ENCODE measurements at places on chromosomes 3 and 15.
A peak's percentile ranks its signal among the peaks of the same experiment; 100 is the strongest.

GRCh38 chr3:61839256-61839655 is 277.9 kb downstream of the PTPRG start:
- no peak for DNase-seq

GRCh38 chr3:106215047-106215446 is 346.2 kb upstream of the CBLB start:
- no peak for DNase-seq

DNA sequence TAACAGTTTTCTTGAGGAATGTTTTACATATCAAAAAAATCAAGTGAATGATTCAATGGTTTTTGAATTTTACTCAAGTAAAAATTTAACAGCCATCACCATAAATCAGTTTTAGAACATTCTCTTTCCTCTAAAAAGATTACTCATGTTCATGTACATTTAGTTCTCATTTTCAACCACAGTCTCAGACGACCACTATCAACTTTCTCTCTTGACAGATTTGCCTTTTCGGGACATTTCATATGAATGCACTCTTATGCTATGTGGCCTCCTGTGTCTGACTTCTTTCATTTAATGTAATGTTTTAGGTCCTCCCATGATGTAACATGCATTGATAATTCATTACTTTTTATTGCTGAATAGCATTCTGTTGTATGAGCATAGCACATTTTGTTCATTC is 309.3 kb upstream of the PLSCR5 start:
- DNase-seq: no peak

DNA sequence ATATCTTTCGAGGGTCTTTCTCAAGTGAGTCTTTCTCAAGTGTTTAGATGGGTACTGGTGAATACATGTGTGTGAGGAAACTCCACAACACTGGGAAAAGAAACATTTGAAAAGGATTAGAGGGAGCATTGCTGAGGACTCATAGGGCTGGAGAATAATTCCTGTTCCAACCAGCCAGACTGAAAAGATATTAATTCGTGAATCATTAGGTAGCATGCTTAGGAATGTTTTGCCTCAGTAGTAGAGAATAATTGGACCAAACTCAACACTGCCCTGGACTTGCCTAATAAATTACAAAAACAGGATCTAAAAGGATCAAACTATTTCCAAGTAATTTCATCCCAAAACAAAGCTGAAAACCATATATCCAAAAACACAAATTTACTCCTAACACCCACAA is 17.3 kb downstream of the PP2D1 start:
- DNase-seq: no peak

- no peak for DNase-seq
Measured at GRCh38 chr3:10763248-10763620, 52.8 kb upstream of the SLC6A11 start.

DNA sequence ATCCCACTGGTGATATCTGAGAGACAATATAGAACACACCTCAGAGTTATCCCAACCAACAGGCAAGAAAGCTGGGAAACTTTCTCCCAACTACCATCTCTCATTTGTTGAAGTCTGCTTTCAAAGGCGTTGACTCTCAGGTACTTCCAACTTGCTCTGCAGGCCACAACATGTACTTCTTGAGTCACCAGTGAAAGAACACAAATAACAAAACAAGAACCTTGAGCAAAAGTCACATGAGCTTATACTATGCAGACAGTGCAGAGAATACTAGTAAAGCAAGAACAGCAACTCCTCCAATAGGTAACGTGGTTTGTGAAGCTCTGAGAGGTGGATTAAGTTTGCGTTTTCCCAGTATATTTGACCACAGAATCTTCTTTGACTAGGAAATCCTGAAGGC is 20.6 kb downstream of the SNTN start:
- DNase-seq: no peak

- no peak for DNase-seq
Measured at GRCh38 chr3:108487439-108487838, 23.0 kb downstream of the MYH15 start.

DNA sequence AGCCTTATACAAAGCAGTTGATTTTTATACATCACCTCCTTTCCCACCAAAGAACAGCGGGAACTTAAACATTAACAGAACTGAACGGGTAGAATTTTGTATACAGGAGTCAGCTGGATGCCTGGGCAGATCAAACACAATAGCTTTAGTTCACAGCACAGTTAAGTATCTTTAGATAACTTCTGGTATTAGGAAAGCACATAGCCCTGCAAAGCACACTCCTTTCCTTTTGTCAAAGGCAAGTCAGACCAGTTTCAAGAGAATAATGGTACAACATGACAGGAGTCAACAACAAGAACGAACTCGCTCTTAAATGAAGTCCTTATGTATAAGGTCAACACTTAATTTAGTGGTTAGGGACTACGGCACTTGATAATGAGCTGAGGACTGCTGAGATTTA is 26.3 kb downstream of the ABCC5 start:
- no peak for DNase-seq

DNA sequence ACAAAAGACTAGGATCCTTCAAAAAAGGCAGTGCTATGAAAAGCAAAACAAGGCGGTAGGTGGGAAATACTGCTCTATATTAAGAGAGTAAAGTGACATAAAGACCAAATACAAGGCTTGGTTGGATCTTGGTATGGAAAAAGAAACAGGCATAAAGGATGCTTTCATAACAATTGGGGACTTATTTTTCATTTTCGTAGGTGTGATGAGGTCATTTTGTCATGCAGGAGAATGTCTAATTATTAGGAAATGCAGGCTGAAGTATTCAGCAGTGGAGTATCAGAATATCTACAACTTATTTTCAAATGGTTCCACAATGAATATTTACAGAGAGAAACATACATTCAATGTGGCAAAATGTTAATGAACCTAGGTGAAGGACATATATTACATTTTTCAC is 9.0 kb downstream of the XPC start:
- no peak for DNase-seq

DNA sequence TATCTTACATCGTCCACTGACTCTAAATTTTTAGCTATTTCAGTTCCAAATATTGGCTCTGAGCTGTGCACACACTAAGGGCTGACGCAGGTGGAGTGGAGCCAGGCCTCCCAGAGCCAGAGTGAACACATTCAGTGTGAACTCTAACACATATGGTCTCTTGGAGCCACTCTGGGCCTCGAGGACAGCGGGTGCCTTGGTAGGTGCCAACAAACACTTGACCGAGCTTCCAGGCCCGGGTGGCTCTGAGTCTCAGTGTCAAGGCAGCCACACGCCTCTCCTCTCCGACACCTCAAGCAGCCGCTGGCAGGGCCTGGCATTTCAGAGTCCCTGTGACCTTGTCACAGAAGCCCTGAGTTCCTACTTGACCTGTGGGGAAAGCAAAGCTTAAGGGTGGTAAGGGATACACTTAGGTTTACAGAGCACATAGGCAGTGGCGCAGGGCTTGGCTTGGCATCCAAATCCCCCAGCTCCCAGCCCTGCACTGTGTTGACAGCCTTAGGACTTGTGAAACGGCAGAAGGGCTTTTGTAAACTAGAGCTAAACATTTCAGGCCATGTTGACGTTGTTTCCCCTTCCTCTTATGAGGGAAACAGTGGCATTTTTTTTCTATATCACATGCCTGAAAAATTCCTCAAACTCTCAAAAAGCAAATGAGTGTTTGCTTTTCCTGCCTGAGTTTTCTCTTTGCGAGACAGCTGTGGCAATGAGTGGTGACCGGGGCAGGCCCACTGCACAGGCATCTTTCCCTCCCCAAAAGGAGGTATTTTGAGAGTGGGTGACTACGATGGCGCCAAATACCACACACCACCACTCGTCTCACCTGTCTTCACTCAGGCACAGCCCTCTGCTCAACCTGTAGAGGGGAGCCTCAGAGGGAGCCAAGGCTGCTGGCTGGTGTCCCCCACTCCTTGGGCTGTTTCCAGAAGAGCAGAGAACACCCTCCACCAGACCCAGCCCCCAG is 60.8 kb downstream of the DAPK2 start:
- DNase-seq: peak; percentile 6

- DNase-seq: no peak
Measured at GRCh38 chr3:194749631-194750490, 64.2 kb downstream of the FAM43A start.

DNA sequence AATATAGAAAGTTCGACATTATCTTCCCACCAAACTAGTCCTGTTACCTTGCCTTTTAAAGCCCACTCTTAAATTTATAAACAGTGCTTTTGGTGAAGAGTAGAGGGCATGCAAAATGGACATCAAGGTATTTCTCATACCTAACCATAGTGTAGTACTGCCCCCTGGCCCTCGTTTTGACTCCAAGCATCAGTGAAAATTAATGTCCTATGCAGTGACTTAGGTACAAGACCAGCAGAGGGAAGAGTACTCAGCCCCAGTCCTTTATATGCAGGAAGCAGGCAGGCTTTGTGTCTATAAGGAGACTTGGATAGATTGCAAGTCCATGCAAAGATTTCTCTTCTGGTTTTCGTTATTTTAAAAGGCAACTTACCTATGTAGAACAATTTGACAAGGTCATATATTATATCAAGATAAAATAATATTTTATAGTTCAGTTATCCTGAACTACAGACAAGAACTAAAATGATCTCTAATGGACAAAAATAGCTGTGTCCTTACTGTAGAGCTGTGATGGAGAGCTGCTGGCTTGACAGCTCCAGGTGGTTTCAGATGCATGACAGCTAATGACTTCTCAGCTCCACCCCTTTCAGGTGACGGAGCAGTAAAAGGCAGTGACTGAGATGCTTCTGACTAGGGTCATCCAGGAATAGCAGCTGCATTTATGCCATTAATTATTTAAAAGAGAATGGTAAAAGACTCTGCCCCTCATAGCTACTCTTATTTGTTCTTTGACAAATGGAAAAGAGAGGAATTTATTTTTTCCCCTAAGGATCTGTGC is 646.1 kb downstream of the SQOR start:
- no peak for DNase-seq

DNA sequence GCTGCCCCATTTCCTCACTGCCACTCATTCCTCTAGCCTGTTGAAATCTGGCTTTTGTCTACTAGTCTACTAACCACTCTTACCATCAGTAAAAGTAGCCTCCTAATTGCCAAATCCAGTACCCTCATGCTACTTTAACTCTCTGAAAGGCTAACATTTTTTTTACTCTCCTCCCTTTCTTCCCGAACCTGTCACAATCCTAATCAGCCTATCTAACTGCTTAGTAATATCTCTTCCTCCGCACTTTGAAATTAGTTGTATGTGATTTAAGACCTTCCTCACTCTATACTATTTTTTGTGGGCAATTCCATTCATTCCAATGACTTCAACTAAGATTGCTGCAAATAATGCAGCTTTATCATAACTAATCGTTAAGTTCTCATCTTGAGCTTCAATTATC is 3.7 kb downstream of the SENP7 start:
- DNase-seq: no peak

GRCh38 chr3:2790266-2790815 is 319.8 kb downstream of the IL5RA start:
- no peak for DNase-seq

DNA sequence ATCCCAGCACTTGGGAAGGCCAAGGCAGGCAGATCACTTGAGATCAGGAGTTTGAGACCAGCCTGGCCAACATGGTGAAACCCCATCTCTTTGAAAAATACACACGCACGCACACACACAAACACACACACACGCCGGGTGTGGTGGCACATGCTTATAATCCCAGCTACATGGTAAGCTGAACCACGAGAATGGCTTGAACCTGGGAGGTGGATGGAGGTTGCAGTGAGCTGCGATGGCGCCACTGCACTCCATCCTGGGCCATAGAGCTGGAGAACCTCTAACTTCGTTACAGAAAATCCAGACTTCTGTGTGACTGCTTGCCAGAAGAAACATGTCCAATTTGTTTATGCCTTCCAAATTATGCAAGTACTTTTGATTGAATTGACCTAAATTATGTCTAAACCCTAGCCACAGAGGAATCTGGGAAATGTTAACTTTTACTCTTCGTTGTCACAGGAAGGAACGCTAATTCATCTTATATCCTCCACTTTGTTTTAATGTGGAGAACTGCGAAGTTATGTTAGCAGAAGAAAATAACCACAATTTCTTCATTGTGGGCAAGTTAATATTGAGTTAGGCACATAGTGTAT is 21.7 kb downstream of the TRIM59 start:
- DNase-seq: no peak

- no peak for DNase-seq
Measured at GRCh38 chr3:197577366-197578074, 21.8 kb upstream of the BDH1 start.

DNA sequence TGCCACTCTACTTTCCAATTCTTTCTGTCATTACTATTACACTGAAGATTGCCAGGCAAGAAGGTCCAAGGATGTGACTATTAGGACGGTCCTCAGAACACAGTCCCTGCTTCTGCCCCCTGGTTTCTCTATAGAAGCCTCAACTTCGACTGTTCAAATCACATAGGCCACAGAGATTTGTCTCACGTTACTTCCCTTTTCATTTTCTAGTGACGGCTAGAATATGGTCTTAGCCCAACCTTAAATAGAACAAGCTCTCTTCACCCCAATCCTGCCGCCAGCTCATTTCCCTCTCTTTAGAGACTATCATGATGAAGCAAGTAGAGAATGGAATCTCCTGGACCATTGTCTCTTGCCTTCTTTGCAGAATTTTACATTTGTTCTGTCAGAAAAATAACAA is 84.9 kb downstream of the TIGIT start:
- DNase-seq: no peak

DNA sequence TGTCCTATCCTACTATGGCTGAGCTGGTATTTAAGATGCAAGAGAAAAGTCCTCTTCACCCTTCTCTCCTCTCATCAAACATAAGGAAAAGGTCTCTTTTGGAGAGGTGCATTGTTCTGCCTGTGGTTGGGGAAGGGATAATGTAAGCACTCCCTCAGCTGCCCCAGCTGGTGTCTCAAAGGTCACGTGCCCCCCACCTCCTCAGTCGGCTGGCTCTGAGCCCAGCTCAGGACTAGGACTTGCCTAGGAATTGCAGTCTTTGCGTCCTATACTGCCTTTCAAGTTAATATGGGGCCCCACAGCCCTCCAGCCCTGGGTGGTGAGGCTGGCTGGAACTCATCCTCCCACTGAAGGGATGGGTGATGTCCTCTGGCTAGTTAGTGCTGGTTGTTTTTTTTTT is 29.7 kb downstream of the OR4F15 start:
- no peak for DNase-seq

GRCh38 chr3:122975924-122976293 is 51.7 kb downstream of the SEMA5B start:
- no peak for DNase-seq

GRCh38 chr3:61778095-61778494 is 216.7 kb downstream of the PTPRG start:
- DNase-seq: no peak

Data from C1 segment of cervical spinal cord (tissue), 14 donors.